HCEC 1CT (cell line): ENCODE measurements at places on chromosomes 3 and 15.

GRCh38 chr15:62912808-62913207 lies 129.7 kb upstream of the TPM1 start:
- DNase-seq, result no peak

- no peak for DNase-seq
These were observed 75.5 kb downstream of the PEX5L start for GRCh38 chr3:179961071-179961702.

GRCh38 chr15:82680200-82681102 lies 29.2 kb downstream of the AP3B2 start:
- no peak for DNase-seq

GRCh38 chr15:60970246-60971170 lies 258.6 kb downstream of the RORA start:
- DNase-seq, result peak; percentile 65

GRCh38 chr15:85047271-85047948 lies 65.8 kb downstream of the PDE8A start:
- peak; percentile 97 for DNase-seq
